Fibroblast of lung (primary cell): ENCODE measurements at places on chromosomes 5 and 9.

GRCh38 chr5:110899566-110900412 is 161.0 kb downstream of the SLC25A46 start:
- H3K27me3 ChIP-seq: no peaks in the 10 kb centered on the region
- peaks cover 24% of the 10 kb centered on the region for H3K4me1 ChIP-seq
- H3K27ac ChIP-seq: no peak overlapping the region
- DNase-seq: peak; percentile 86

DNA sequence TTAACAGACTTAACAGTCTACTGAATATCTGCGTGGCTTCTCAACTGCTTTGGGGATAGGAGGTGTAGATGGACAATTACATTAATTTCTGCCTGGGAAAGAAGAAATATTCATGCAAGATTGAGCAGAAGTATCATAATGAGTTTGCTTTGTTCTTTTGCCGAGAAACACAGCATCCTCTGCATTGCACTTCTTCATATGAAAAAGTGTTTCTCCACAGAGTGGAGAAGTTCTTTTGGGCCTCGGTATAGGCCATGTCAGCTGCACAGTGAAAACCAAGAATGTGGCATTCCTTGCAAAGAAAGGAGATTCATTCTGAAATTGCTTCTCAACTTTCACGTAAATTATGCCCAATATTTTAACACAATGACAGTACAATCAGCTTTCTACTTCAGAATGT is 17.6 kb upstream of the SNX2 start:
- no peak for DNase-seq
- H3K4me1 ChIP-seq: peaks cover 4% of the 10 kb centered on the region
- H3K27ac ChIP-seq: no peak overlapping the region
- H3K4me3 ChIP-seq: no peak overlapping the region
- H3K27me3 ChIP-seq: no peaks in the 10 kb centered on the region

GRCh38 chr9:73441223-73441622 is 289.6 kb downstream of the ANXA1 start:
- H3K27me3 ChIP-seq: no peaks in the 10 kb centered on the region
- H3K27ac ChIP-seq: no peak overlapping the region
- DNase-seq: no peak
- H3K36me3 ChIP-seq: no peaks in the 10 kb centered on the region
- no peak overlapping the region for H3K4me3 ChIP-seq

DNA sequence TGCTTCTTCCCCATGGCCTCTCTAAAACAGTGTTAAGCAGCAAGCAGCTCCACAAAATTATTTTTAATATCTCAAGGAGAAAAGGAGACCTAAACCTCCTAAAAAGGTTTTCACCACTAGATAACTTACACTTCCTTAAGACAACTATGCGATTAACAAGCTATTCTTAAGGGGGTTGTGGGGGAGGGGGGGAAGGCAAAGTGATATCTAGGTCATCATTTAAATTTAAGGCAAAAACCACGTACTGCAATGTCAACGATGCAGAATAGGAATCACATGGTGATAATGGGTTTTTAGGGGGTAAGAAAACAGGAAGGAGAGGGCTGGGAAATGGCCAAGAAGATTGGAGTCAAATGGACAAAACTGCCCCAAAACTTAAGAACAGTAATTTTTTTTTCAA is 32.6 kb downstream of the CSNK1A1 start:
- H3K27ac ChIP-seq: no peak overlapping the region
- H3K36me3 ChIP-seq: peaks cover 3% of the 10 kb centered on the region
- peaks cover 8% of the 10 kb centered on the region for H3K4me1 ChIP-seq
- no peaks in the 10 kb centered on the region for H3K27me3 ChIP-seq
